ENCODE measurements at places on chromosomes 4 and X. TPM values are rescaled to one million over a fixed set of nuclear protein-coding genes. Genes with fewer than 3 reads are reported as not detected.

CFAP99 gene
- total RNA-seq: not detected

DGAT2L6 gene
- not detected for total RNA-seq

MAGEB2 gene
- not detected for total RNA-seq

RPL9 gene
- 3,548 TPM for total RNA-seq

SULT1B1 gene
- 3.1 TPM for total RNA-seq

CXCL11 gene
- not detected for total RNA-seq

PAGE1 gene
- total RNA-seq: not detected

GRK4 gene
- total RNA-seq: 5.1 TPM

NKX3-2 gene
- total RNA-seq: 0.24 TPM

WNK3 gene
- 1.4 TPM for total RNA-seq

DDX53 gene
- not detected for total RNA-seq

CT47B1 gene
- not detected for total RNA-seq

MSMO1 gene
- total RNA-seq: 13.2 TPM

ASMT gene
- not detected for total RNA-seq

UGT2B15 gene
- total RNA-seq: not detected

MAGEE1 gene
- 0.95 TPM for total RNA-seq

CA5B gene
- total RNA-seq: 10.2 TPM

XK gene
- 0.09 TPM for total RNA-seq

FGA gene
- total RNA-seq: not detected

RAB9A gene
- 29.4 TPM for total RNA-seq

MAP7D2 gene
- total RNA-seq: not detected

C4orf50 gene
- under 0.01 TPM for total RNA-seq

EREG gene
- total RNA-seq: 1.7 TPM

POU3F4 gene
- total RNA-seq: not detected

MANBA gene
- 27.1 TPM for total RNA-seq

CAPN6 gene
- total RNA-seq: 5.4 TPM

GYPE gene
- 1.4 TPM for total RNA-seq

RNF175 gene
- 0.28 TPM for total RNA-seq

GLRB gene
- 3.4 TPM for total RNA-seq

GDPD2 gene
- not detected for total RNA-seq

PLS3 gene
- 60.6 TPM for total RNA-seq

RHOH gene
- 1.8 TPM for total RNA-seq

CXCL3 gene
- 2.8 TPM for total RNA-seq

TMEM35A gene
- total RNA-seq: 1.6 TPM

KIAA1210 gene
- 0.09 TPM for total RNA-seq

ZC4H2 gene
- 7.0 TPM for total RNA-seq

SPIN2B gene
- 11.0 TPM for total RNA-seq

FGFBP1 gene
- total RNA-seq: 25.8 TPM

HDX gene
- 5.3 TPM for total RNA-seq

JAKMIP1 gene
- not detected for total RNA-seq

CTBP1 gene
- 137 TPM for total RNA-seq

TBX22 gene
- not detected for total RNA-seq

IL9R gene
- total RNA-seq: not detected

Measured in omental fat pad (tissue), 4 donors.